ENCODE measurements at places on chromosomes 12 and 14. TPM values are rescaled to one million over a fixed set of nuclear protein-coding genes. Genes with fewer than 3 reads are reported as not detected.
A peak's percentile ranks its signal among the peaks of the same experiment; 100 is the strongest.

The CD4 gene
- not detected for total RNA-seq

The TAS2R7 gene
- total RNA-seq: not detected

The ACYP1 gene
- 7.3 TPM for total RNA-seq

The CELA1 gene
- not detected for total RNA-seq

DNA sequence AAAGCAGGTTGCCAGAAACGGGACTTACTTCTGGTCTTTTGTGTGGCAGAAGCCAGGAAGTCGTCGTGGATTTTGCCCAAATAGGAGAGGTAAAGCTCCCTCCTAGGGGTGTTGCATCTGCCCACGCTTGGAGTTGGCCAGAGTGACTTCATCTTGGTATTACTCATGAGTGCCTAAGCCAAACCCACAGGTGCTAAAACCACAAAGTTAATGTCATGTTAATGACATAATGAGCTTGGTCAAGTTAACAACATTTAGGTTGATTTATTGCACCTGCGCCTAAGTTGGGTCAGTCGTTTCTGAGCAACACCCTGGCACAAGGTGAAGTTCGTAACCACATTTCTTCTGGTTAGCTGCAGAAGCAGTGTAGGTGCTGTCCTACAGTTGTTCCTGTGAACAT lies 225.2 kb downstream of the FUT8 start:
- H3K4me3 ChIP-seq: no peak overlapping the region
- H3K27ac ChIP-seq: no peak overlapping the region
- H3K4me1 ChIP-seq: no peaks in the 10 kb centered on the region

DNA sequence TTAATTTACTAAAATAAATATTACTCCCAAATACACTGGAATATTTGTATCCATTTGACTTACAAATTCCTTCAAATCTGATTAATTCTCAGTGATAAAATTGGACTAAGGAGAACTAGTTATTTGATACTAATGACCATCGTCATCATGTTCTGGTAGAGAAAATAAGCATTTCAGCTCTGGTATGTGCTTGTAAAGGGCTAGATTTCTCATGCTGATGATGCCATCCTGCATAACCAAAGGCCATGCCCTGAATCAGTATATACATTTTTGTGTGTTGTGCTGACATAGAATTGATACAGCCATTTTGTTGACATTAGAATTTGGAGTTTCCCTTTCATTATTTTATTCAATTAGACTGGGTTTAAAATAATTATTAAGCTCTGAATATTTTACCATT lies 148.9 kb downstream of the PCNX1 start:
- no peak for DNase-seq
- no peak overlapping the region for H3K27ac ChIP-seq
- peaks cover 9% of the 10 kb centered on the region for H3K4me1 ChIP-seq
- peaks cover 32% of the 10 kb centered on the region for H3K36me3 ChIP-seq

- DNase-seq: peak; percentile 84
- H3K36me3 ChIP-seq: no peaks in the 10 kb centered on the region
- H3K27ac ChIP-seq: peak overlapping the region; percentile 52
Measured at GRCh38 chr12:100995201-100995600, 200.6 kb downstream of the ANO4 start.

Data from GM23248 (cell line).